ENCODE measurements at places on chromosomes 3 and 15.

- DNase-seq: no peak
These were observed 3.2 kb downstream of the RAP2B start for GRCh38 chr3:153165261-153165681.

- DNase-seq: no peak
These were observed 102.6 kb upstream of the ROPN1 start for GRCh38 chr3:124094496-124094895.

DNA sequence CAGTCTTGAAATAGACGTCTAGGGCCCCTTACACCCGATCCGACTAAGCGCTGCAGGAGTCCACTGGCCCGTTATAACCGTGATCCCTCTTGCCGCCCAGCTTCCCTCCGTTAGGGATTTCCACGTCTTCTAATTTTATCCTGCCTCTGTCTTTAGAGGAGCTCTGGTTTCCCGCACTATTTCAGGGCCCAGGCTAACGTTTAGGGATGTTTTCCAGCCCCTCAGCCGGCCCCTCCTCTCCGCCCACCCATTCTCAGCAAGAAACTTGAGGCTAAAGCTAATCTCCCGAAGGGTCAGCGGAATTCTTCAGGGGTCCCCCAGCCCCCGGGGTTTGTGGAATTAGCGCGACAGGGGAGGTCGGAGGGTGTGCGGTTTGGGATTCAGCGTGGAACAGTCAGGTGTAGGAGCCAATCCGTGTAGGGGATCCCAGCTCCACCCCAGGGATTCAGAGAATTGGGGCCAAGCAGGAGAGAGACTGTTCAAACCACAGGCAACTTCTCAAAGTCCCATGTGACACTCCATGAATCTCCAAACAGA, 1.6 kb downstream of the PTX3 start:
- peak; percentile 12 for DNase-seq

DNA sequence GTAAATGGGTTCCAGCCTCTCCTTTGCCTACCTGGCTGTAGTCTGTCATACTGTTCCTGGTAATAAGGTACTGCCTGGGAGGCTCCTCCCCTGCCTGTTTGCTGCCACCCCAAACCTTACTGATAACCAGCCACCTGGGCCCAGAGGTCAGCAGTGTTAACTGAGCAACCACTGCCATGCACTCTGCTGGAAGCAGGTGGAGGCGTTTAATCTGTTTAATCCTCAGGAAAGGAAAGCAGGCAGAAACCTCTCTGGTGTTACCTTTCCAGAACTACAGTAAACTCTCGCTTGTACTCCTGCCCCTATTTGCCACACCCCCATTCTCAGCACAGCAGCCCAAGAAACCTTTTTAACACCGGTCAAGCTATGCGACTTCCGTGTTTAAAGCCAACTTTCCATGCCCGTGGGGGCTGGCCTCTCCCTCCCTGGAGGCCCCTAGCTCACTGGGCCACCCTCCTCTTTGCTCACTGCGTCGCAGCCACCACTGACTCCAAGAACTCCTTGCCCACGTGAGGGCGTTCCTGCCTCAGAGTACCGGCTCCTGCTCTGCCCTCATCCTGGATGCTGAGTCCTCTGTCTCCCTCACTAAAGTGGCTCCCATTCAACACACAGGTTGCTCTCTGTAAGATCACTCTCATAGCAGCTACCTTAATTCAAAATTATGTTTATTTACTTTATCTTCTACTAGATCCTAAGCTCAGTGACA, 8.3 kb downstream of the BDH1 start:
- DNase-seq: no peak

DNA sequence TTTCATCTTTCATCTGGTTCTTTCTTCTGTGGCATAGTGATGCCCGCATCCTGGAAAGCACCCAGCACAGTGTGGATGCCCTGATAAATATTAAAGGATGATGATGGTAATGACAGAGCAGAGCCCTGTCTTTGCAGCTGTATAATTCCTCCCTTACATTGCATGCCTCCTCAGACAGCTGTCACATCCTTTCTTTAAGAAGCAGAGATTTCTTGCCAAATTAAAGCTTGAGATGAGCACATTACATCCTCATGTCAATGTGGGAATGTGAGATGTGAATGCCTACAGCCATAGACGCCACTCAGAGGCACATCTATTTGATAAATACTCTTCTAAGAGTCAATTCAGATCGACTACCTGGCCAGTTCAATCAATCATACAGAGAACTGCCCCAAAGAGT, 642.0 kb downstream of the ZNF385D start:
- no peak for DNase-seq

DNA sequence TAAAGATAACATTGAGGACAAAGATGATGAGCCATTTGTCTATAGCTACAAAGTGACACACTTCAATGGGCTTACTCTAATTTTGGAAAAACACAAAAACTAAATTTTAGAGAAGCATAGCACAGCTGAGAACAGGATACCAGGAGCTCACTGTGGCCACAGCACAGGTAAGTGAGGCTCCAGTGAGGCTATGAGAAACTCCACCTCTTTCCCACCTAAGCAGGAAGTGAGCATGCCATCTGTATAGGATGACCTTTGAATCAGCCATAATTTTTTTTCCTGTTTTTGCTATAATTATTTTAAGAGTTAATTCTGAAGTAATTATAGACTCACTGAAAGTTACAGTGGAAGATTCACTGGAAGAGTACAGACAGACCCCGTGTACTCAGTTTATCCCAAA, 82.1 kb upstream of the DCLK3 start:
- no peak for DNase-seq

GRCh38 chr15:44694416-44694815, 16.7 kb downstream of the PATL2 start:
- no peak for DNase-seq

GRCh38 chr3:184805351-184806038, 6.5 kb upstream of the VPS8 start:
- no peak for DNase-seq

DNA sequence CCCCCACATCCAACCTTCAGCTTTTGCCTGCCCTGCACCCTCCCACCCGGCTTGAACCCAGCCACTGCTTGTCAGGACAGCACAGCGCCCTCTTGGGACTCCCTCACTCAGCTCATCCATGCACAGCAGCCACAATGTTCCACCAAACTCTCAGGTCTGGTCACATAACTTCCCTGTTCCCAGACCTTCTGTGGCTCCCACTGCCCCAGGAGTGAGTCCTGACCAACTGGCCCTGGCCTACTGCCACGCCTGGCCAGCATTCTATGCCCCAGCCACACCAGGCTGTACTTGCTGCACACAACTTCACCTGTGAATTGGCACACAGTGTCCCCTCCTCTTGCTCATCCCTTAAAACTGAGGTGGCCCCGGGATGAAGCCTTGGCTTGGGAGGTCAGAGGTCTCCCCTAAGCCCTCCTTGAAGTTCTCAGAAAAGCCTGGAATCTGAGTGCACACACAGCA, 21.0 kb downstream of the PLXNB1 start:
- DNase-seq: no peak

DNA sequence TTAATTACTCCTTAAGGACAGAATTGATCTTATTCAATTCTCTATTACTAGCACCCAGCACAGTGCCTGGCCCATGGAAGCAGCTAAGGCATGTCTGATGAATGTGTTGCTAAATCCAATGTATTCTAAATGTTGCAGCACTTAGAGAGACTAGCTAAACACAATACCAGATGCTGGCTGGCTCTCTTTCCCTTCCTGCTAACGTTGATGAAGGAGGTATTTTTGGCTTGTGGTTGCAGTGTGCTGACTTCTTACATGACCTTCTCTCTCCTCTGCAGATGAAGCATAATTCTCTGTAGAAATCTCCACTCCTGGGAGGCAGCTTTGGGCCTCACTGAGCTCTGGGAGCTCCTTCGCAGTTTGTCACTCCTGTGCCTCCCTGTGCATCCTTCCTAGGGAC, 183.6 kb downstream of the PEX5L start:
- no peak for DNase-seq

GRCh38 chr3:151386056-151386455, 1.5 kb upstream of the P2RY12 start:
- DNase-seq: peak; percentile 34

DNA sequence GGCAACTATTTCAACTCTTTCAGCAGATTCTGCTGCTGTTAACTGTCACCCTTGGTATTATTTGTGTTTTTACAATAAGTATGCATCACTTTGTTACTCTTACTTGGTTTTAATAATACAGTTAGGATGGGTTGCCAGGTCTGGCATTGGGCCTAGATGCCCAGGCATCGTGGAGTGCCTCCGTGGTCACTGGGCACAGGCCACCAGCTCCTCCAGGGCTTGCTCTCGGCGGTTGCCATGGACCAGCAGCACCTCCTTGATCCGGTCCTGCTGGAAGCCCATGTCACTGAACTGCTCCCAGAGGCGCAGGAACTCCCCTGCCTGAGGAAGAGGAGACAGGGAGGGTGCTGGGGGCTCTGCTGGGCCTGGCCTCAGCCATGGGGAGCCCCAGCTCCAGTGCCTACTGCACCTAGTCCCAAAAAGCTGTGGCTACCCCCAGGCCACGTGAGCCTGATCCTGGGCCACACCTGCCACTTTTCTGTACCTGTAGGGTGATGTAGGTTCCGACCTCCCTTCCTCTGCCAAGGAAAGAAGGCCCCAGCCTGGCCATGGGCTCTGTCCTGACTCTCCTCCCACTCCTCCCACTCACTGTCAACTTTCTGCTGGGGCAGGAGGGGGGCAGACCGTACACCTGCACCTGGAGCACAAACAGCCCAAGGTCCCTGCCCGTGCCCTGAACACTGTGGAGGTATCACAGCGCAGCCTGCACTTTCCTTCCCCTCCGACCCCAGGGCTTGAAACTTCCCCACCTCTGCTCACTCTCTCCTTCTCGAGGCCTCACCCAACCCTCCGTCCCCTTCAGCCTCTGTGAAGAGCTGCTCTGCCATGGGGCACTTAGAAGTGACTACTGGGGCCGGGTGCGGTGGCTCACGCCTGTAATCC, 16.6 kb downstream of the KBTBD13 start:
- no peak for DNase-seq

- no peak for DNase-seq
These were observed 35.9 kb upstream of the GOLGA6L2 start for GRCh38 chr15:23482764-23483489.

GRCh38 chr15:95989392-95989791, 341.1 kb upstream of the NR2F2 start:
- no peak for DNase-seq

DNA sequence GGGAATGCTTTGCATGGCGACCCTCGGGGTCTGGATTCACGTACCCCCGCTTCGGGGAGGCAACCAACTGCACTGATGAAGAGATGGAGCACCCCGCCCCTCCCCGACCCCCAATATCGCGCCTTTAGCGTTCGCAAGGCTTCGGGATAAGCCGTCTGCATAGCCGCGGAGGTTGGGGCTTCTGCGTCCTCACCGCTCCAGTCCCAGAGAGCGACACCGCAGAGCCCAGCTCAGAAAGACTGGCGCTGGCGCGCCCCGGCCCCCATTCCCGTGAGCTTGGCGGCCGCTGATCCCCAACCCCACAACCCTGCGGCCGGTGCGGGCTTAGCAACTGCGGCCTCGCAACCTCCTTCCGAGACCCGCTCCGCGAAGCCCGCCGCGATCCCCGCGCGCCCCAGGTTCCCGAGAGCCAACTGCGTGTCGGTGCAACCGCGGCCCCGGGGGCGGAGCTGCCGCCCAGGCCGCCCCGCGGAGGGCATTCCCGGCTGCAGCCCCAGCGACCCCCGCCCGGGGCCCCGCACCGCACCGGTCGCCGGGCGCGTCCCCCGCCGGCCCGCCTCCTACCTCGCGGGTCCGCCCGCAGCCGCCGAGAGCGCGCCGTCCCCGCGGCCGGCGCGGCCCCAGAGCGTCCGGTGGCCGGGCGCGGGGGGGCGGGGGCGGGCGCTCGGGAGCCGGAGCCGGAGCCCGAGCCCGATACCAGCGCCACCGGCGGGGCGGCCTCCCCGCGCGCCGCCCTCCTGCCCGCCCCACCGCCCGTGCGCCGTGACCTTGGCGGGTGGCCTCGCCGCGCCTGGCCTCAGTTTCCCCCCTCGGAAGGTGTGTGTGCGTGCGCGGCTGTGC, 79.5 kb downstream of the IQSEC1 start:
- DNase-seq: peak; percentile 40

- no peak for DNase-seq
These were observed 767 bp downstream of the AP3S2 start for GRCh38 chr15:89893027-89893426.

DNA sequence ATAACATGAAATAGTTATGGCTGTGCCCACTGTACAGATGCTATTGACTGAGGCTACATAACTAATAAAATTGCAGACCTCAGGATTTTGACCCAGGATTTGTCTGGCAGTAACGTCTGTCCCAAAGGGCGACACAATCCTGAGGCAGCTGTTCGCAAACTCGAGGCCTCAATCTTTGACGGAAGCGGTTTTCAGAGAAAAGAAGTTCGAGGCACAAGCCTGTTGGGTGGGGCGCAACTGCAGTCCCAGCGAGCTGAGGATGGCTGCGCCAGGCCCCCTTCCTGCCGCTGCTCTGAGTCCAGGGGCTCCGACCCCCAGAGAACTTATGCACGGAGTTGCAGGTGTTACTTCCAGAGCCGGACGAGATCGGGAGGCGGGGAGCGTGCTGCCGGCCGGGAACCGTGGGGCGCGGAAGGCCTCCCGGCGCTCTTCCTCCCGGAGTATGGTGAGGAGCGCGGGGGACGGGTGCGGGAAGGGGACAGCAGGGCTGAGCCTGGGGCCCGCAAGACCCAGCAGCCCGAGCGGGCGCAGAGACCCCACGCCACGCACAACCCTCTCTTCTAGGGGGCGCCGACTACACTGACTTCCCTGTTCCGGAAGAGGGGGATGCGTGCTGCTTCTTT, at the start of gene PARP15:
TSS of gene PARP15 (plus strand) at position 242 of the 623 bp plus-strand sequence. CDS start at position 260, 18 bp downstream.
- no peak for DNase-seq

GRCh38 chr15:35349916-35350315, 196.0 kb downstream of the DPH6 start:
- peak; percentile 20 for DNase-seq

DNA sequence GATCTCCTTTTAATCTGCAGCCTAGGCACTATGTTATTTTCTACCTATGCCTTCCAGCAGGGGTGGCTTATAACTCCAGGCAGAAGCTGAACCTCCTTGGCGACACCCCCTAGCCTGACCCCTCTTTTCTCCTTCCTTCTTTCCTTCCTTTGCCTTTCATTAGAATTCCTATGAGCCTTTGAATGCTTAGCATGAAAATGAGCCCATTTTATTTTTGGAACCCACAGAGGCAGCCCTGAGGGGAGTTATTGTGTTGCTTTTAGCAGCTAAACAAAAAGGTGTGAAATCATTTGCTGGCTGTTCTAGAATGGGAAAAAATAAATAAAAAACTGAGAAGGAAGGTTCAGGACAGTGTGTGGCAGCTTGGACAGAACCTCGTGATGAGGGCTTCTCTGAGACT, 164.6 kb upstream of the ICE2 start:
- DNase-seq: no peak

- DNase-seq: no peak
These were observed 9.9 kb downstream of the MB21D2 start for GRCh38 chr3:192907784-192908183.

DNA sequence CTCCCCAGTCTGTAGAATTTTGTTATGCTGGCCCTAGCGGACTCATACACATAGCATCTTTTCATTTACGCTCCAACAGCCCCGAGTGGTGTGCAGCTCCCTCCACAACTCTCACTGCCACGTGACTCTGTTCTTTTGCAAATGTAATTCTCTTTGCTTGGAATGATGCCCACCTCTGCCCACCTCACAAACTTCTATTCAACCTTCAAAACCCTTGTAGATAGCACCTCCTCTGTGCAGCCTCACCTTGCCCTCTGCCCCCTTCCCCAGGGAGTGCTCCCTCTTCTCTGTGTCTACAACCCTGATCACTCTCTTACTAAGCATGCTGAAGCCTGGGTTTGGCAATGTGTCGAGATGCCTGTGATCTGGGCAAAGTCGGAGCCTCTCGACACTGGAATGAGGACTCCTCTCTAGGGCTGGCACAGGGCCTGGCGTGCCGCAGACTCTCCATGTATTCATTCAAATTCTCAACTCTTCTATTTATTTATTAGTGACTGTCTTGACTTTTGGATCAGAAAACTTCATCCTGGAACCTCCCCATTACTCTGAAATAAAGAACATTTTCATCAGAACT, 73.5 kb downstream of the MGLL start:
- DNase-seq: peak; percentile 57

All from AG08395 (cell line).